Midbrain (tissue), 1 donor: ENCODE measurements at places on chromosomes 5 and 9.
A peak's percentile ranks its signal among the peaks of the same experiment; 100 is the strongest.

GRCh38 chr5:153824909-153825308 is 213.8 kb downstream of the FAM114A2 start:
- no peak for DNase-seq

- DNase-seq: no peak
These were observed 8.1 kb downstream of the ARPC5L start for GRCh38 chr9:124869986-124870560.

DNA sequence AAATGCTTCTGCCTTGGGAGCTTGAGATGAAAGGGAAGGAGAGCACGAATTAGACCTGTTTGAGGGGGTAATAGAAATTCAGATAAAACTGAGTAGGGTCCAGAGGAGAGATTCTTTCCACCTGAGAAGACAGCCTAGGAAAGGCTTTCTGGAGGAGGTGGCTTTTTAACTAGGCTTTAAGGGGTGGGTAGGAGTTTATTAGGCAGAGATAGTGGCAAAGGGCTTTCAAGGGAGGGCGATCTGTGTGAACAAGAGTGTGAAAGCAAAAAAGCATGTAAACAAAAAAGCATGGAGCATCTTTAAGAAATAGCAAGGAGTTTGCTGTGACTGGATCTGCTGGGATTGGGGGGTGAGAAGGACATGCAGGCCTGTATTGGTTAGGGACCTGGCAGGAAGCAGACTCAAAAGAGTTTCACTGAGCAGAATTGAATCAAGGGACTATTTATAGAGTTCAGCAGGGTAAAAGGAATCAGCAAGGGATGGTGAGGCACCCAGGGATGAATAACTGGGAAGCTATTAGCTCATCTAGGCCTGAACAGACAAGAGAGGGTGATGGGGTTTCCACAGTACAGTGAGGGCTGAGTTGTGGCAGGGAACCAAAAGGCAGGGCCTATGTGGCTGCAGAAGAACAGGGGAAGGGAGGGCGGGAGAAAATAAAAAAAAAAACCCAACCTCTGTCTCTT is 18.8 kb downstream of the SLC1A1 start:
- DNase-seq: no peak

DNA sequence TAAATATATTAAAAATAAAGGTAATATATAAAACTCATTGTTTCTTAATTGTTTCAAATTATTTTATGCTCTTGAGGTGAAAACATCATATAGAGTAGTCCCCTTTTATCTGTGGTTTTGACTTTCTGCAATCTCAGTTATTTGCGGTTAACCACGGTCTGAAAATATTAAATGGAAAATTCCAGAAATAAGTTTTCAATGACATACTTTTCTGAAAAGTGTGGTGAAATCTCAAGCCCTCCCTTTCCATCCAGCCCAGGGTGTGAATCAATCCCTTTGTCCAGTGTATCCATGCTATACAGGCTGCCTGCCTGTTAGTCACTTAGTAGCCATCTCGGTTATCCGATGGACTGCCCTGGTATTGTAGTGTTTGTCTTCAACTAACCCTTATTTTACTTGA is 546.7 kb upstream of the DMAC1 start:
- no peak for DNase-seq

GRCh38 chr5:135824541-135825041 is 9.9 kb upstream of the SLC25A48 start:
- no peak for DNase-seq

DNA sequence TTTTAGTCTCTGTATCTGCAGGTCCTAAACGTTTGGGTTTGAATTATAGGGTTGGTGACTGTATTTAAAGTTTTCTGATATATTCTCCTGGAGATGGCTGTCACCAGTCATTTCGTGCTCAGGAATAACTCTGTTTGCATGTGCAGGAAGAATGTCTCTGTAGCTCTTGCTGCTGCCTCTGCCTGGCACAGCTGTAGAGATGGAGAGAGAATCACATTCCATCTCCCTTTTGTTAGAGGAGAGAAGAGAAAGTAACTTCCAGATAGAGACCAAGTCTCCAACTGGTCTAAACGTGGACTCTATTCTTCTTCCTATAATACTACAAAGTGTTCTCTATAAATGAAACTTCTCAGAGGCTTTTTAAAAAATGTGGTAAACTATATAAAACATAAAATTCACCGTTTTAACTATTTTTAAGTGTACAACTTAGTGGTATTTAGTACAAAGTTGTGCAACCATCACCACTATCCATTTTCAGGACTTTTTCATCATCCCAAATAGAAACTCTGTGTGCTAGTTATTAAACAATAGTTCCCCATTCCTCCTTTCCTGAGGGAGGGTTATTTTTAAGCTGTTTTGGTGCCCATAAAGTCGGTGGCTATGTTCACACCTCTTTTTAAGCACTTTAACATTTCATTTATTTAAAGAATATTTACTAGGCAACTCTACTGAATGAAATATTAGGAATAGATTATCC is 20.7 kb upstream of the STARD4 start:
- no peak for DNase-seq

- no peak for DNase-seq
These were observed 123.7 kb downstream of the NTRK2 start for GRCh38 chr9:84793251-84793650.

- DNase-seq: no peak
These were observed 7.3 kb upstream of the SPATA24 start for GRCh38 chr5:139410993-139411828.

DNA sequence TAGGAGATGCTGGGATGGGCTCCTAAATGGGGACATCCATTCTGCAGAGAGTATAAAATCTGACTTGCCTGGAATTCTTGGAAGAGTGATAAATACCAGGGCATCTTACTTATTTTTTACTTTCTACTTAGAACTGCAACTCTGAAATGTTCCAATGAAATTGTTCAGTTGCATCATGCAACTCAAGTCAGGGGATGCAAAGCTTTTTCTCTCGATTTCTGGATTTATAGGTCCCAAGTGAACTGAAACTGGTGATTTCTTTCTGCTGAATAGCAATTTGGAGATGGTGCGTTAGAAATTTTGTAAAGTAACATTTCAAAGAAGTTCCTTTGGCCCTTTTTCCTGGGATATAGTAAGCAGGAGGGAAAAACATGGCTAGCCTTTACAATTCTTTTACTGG is 238.4 kb upstream of the CD180 start:
- no peak for DNase-seq

DNA sequence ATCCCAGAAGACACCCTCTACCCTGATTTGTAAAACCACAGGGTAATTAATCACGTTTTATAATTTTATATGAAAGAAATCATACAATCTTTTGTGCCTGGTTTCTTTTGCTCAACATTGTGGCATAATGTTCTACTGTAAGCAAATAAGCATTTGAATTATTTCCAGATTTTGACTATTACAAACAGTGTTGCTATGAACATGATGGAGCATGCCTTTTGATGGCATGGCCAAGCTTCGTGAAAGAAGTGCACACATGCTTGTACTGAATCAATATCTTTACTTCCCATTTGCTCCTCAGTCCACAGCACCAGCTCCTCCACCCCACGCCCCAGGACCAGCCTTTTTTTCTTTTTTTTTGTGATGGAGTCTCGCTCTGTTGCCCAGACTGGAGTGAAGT is 29.9 kb downstream of the ACSL6 start:
- DNase-seq: no peak

- no peak for DNase-seq
These were observed 35.9 kb upstream of the UNC5A start for GRCh38 chr5:176774216-176775171.

DNA sequence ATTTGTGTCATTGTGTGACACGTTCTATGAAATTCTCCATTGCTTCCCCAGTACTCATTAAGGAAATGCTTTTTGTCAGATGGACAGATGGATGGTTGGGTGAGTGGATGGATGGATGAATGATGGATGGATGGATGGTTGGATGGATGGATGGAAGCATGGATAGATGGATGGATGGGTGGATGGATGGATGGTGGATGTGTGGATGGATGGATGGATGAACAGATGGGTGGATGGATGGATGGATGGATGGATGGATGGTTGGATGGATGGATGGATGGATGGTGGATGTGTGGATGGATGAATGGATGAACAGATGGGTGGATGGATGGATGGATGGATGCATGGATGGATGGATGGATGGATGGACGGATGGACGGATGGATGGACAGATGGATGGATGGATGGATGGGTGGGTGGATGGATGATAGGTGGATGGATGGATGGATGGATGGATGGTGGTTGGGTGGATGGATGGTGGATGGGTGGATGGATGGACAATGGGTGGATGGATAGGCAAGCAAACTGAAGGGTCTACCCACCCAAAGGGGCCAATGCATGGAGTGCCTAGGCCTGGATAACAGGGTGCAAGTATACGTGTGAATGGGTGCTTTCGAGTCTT is 24.0 kb upstream of the GTF3C5 start:
- no peak for DNase-seq

DNA sequence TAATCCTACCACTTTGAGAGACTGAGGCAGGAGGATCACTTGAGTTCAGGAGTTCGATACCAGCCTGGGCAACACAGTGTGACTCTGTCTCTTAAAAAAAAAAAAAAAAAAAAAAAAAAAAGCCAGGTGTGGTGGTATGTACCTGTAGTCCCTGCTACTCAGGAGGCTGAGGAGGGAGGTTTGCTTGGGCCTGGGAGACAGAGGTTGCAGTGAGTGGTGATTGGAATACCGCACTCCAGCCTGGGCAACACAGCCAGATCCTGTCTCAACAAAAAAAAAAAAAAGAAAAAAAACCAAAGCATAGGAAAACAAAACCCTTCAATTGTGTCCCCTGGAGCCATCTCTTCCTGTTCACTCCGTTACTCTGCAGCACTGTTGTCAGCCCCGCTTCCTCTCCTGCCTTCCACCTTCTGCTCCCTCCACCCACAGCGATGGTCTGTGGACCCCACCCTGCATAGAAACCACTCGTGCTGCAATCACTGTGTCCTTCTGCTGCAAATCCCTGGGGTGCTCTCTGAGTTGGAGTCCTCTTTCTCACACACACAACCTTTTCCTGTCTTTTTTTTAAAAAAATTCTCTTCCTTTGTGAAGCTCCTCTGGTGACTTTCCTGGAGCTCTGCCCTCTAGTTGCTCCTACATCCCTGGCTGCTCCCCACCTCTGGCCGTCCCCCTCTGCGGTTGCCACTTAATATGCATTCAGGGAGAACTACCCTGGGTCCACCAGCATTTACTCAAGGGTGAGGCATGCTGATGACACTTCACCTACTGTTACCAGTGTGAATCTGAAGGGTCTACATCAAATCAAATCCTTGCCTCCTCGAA is 22.2 kb downstream of the CCT5 start:
- DNase-seq: no peak

DNA sequence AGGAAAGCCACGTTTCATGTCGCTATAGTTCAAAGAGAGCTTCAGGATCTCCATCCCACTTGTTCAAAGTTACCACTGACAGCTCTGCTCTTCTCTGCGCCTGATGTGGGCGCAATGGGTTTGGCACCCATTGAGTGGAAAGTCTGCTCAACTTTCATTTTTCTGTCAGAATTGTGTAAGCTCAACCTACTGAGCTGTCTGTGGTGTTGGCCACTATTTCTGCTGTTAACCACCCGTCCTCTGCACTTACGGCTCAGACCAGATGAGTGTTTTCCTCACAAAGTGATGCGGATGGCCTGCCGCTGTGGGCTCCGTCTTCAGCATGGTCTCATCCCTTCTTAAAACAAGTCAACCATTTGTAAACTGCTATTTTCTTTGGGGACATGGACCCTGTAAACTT is 131.2 kb downstream of the WNK2 start:
- no peak for DNase-seq

- DNase-seq: no peak
These were observed 236.9 kb downstream of the GOLPH3 start for GRCh38 chr5:31937226-31937625.

GRCh38 chr9:36163049-36163785 is 6.0 kb upstream of the CCIN start:
- peak; percentile 61 for DNase-seq

DNA sequence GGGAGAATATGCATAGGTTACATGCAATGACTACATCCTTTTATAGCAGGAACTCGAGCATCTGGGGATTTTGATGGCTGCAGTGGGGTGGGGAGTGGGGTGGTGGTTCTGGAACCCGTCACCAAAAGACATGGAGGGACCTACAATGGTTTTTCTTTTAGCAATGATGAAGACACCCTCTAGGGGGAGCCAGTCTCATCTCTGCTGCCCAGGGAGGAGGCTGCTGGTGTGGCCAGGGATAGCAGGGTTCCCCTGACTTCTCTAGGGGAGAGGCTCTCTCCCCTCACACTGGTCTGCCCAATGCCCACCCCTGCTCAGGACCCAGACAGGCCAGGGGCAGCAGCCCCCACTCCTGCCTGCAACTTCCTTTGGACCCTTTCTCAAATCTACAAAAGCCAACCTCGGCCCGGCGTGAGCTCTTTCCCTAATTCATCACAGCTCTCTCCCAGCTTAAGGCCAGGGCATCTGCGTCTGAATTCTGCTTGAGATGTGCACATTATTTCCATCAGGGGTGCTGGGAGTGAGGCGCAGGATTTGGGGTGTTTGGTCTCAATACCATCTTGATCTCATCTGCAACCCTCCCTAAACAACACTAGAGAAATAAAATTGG is 73.6 kb upstream of the RETREG1 start:
- DNase-seq: peak; percentile 54

DNA sequence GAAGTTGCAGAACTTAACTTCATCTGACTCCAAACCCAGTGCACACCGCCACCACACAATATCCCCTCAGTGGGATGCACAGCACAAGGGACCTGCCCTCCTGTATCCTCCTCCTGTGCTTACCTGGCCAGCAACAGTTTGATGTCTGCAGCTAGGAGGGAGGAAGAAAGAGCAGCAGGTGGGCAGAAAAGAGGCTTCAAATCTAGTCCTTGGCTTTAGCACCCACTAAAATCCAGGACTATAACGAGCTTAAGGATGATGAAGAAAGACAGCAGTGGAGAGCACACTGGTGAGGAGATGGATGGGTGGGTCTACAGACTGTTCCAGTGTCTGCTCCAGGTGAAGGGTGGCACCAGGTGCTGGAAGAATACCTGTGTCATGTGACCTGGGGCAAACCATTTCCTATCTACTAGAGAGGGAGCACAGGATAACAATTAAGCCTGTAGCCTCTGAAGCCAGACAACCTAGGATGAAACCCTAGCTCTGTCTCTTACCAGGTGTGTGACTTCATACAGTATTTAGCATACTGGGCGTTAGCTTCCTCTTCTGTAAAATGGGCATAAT is 100.0 kb downstream of the SH3TC2 start:
- no peak for DNase-seq

GRCh38 chr9:77384406-77384805 is 207.1 kb downstream of the VPS13A start:
- DNase-seq: no peak

GRCh38 chr9:78234810-78235209 is 1.1 kb upstream of the CEP78 start:
- DNase-seq: no peak

GRCh38 chr9:93633492-93634221 is 57.3 kb downstream of the PHF2 start:
- no peak for DNase-seq

- no peak for DNase-seq
These were observed 15.6 kb upstream of the CLK4 start for GRCh38 chr5:178642351-178642909.

GRCh38 chr9:116958881-116959280 is 271.8 kb downstream of the TRIM32 start:
- no peak for DNase-seq

- DNase-seq: no peak
These were observed 661.6 kb downstream of the LRRC70 start for GRCh38 chr5:63240063-63240755.

GRCh38 chr9:6955251-6955921 is 197.6 kb downstream of the KDM4C start:
- peak; percentile 64 for DNase-seq

GRCh38 chr5:118952992-118953651 is 35.2 kb downstream of the DTWD2 start:
- DNase-seq: no peak

GRCh38 chr5:113278976-113279375 is 155.8 kb downstream of the TSSK1B start:
- no peak for DNase-seq

GRCh38 chr9:127776924-127777289 is 1.6 kb downstream of the SH2D3C start:
- DNase-seq: no peak
